ENCODE measurements at places on chromosomes 3 and 15.

DNA sequence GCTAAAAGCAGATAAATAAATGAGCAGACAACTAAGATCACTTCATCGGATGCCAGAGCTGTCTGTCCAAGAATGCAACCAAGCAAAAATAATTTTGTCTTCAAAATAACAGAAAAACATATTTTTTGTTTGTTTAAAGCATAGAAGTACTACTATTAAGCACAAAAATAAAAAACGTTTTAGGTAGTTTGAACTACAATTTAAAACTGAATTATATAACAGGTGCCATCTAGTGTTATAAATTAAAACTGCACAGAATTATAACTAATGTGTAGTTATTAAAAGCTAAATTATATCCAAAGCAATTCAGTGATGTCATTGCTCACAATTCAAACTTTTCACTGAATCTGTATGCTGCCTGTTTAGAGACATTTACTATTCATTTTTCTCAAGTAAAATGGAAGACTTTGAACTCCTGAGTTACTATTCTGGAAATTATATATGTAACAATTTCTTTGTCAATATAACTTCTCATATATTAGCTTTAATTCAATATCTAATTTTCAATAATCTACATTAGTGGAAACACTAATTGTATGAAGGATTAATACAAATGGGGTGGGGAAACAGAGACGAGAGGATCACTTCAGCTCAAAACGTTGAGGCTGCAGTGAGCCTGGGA, 29.5 kb downstream of the LINS1 start:
- DNase-seq, result no peak

- DNase-seq, result no peak
Measured at GRCh38 chr3:115095236-115095635, 51.9 kb downstream of the ZBTB20 start.

GRCh38 chr3:107285197-107285596, 92.0 kb upstream of the CCDC54 start:
- no peak for DNase-seq

GRCh38 chr15:47422881-47423665, 294.2 kb upstream of the SEMA6D start:
- DNase-seq, result no peak

- DNase-seq, result no peak
Measured at GRCh38 chr3:172107403-172107802, 68.0 kb downstream of the FNDC3B start.

GRCh38 chr15:51603002-51603401, 19.6 kb downstream of the DMXL2 start:
- DNase-seq, result no peak

DNA sequence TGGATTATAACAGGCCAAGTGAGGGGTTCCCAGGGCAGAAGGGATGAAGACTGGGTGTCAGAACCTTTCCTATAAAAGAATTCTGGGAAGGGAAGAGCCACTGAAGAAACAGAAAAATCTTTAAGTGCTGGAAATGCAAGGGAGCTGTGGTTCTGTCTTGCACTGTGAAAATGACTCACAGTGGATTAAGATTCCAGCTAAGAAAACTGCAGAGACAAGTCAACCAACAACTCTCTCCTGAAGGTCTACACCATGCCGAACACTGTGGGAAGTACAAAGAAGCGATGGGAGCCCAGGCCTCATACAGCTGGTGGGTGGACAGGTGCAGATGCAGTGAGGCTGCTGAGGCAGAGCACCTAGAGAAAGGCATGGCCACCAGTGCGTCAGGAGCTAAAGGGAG, 27.7 kb downstream of the ZDHHC3 start:
- DNase-seq, result no peak

- DNase-seq, result no peak
Measured at GRCh38 chr3:122560680-122561079, 3.4 kb downstream of the PARP9 start.

GRCh38 chr3:32890420-32891276, 60.8 kb upstream of the CCR4 start:
- DNase-seq, result no peak

GRCh38 chr15:90742087-90742486, 24.9 kb downstream of the BLM start:
- no peak for DNase-seq

DNA sequence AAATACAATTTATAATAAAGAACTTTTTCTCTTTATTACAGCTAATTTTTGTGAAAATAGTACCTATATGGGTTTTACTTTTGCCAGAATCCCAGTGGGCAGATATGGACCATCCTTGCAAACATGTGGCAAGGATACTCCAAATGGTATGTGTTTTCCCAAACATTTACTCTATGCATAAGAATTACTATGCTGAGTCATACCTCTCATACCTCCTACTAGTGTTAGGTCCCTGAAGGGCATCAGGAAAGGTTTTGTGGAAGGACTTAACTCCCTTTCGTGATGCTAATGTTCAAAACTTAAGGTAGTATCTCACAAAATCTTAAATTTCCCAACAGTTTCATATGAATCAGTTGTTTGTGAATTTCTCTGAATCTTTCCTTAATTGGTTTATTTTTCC, 21.3 kb downstream of the ADGRG7 start:
- DNase-seq, result no peak

DNA sequence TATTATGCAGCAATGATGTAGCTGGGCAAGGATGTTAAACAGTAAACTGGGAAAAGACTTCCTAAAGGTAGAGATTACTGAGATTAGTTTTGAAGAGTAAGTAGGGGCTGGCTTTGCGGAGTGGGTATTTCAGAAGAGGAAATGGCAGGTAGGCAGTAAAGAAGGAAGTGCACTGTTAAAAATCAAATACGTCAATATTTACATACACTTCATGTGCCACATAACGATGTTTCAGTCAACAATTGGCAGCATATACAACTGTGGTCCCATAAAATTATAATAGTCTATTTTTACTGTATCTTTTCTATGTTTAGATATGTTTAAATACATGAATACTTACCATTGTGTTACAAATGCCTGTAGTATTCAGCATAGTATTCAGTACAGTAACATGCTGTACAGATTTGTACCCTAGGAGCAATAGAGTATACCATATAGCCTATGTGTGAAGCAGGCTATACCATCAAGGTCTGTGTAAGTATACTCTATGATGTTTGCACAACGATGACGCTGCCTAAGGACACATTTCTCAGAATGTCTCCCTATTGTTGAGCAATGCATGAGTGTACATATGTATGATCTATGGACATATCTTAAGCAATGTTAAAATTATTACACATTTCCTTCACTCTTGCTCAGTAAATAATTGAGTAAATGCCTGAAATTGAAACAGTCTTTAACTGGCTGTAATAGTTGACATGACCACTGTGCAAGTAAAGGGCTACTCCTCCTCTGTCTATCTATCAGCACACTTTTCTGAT, 196.7 kb downstream of the ISL2 start:
- no peak for DNase-seq

DNA sequence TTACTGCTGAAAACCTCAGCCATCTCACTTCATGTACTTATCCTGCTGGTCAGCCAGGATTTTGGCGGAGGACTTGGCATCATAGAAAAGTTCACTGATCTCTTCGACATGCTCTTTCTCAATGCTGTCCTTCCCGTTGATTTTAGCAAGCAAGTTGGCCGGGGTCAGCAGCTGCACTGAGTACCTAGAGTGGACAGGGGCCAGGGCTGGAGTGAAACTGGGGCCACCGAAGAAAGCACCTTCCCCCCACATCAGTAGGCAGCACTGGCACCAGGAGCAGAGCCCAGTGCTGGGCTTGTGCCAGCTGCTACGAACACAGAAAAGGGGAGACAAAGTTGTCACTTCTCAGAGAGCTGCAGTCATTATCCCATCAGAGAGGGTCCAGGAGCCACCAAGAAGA, 29.0 kb downstream of the SEC61A1 start:
- DNase-seq, result no peak

- DNase-seq, result no peak
Measured at GRCh38 chr3:97430601-97431000, 334.0 kb upstream of the ARL6 start.

DNA sequence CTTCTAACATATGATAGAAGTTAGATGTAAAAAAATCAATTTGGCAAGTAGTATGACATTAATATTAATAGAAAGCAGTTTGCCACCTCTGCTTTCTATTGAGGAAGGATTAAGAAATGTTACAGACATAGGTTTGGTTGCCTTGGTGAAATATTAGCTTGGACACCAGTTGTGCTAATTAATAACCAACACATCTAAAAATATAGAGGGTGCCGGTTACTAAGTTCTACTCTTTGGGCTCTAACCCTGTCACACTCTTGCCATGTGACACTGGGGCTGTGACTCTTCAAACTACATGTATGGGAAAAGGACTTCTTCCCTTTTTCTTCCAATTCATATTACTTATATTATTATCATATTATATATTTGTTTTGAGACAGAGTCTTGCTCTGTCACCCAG, 64.4 kb downstream of the TRIM71 start:
- DNase-seq, result no peak

GRCh38 chr3:25007974-25008658, 419.9 kb upstream of the RARB start:
- no peak for DNase-seq

DNA sequence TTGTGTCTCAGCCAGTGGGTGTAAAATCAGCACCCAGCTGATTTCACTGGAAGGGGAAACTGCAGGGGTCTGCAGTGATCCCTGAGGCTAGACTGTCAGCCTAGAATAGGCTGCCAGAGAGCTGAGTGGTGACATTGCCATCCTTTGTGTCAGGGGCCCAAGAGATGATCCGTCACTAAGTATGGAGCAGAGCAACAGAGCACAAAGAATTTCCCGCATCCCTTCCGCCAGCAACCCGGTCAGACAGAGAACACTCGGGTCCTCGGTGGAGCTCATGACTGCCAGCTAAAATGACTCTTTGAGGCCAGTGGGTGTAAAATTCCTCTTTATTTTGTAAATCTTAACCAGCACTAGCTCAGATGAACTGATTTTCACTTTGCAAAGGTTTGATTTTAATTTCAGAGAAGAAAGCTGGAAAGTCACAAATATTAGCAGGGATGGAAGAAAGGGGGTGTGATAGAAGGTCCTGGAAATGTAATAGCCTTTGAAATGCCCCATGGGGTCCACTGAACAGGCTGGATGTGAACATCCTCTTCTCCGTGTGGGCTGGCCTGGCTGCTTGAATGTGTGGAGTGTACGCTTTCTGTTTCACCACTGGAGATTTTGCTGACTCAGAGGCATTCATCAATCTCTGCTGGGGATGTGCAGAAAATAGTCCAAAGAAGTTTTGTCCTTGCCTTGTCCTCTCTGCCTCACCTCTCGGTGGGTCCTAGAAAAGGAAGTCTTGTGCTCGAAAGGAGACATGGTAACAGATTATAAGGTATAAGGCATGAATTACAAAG, 138.8 kb downstream of the SV2B start:
- no peak for DNase-seq

DNA sequence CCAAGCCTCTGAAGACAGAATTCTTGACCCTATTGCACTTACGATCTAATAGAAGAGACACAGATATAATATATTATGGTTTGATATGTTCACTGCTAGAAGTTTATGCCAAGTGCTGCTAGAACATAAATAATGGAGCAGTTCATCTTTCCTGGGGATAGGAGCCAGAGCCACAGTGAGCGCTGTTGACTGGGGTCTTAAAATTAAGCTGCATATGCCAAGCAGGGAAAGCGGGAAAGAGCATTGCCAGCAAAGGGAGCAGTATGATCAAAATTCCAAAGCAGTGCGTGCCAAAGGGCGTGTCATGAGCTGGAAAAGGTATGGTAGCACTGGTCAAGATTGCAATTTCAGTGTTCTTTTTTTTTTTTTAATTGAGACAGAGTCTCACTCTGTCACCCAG, 49.1 kb upstream of the ABHD2 start:
- no peak for DNase-seq

DNA sequence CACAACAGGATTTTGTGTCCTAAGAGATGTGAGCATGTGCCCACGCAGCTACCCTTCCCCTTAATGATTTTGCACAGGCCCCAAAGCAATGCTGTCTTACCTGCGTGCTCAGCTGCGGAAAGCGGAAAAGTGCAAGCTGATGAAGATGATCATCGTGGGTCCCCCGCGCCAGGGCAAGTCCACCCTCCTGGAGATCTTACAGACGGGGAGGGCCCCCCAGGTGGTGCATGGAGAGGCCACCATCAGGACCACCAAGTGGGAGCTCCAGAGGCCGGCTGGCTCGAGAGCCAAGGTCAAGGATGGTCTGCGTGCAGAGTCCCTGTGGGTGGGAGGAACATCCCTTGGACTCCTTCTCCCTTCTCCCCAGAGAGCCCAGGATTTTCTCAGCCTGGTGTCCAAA, 103.1 kb downstream of the LRRK1 start:
- DNase-seq, result no peak

DNA sequence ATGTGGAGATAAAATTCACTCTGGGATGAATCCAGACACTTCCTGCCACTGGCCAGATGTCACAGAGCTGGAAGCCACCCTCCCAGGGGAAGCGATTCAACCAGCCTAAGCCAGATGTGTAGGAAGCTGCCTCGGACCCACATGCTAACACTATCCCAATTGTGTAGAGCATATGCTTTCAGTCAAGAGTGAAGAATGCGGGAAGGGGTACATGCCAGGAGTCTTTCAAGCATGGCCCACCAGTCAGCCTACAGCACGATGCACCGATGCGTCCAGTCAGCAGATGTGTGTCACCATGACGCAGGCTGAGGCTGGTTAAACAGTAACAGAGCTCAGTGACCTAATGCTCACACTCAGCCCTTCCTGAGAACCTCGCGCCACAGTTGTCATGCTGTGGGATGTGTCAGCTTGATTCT, 38.8 kb upstream of the BNC1 start:
- peak; percentile 95 for DNase-seq

DNA sequence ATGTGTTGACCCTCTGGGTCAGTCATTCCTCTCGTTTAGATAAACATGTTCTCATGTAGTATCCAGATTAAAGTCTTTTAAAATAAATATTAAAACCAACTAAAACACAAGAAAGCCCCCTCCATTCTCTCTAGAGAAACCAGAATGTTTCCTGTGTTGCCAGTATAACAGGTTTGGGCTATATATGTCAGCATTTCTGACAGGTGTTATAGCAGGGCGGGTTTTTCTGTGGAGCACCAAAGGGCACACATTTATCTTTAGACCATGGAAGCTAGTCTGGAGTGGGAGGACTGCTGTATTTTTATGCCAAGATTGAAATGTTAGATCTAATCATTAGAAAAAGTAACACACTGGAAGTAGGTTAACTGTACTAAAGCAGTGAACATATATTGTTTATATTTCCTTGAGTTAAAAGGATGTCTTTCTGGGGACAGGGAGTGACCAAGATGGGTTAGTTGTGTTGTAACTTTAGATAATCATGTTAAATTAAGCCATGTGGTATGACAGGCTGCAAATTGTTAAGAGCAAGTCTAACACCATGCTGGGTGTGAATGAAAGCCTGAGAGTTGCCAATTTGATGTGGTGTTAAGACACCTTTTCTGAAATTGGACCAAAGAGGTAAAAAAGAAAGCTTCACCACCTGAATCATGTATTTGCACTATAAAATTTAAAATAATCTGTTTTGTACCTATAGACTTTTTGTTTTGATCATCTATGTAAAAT, 15.6 kb downstream of the KCTD6 start:
- DNase-seq, result no peak

GRCh38 chr3:126782536-126782935, 78.5 kb downstream of the CHCHD6 start:
- DNase-seq, result peak; percentile 86

GRCh38 chr3:150061288-150062024, 90.8 kb upstream of the PFN2 start:
- no peak for DNase-seq

- no peak for DNase-seq
Measured at GRCh38 chr3:188043891-188044290, 110.1 kb upstream of the LPP start.

Measured in skeletal muscle cell (primary cell).